Thoracic aorta (tissue), 2 donors: ENCODE measurements at places on chromosomes 6 and 20.

- peak; percentile 73 for DNase-seq
These were observed 60.3 kb upstream of the HFE start for GRCh38 chr6:26026833-26027490.

DNA sequence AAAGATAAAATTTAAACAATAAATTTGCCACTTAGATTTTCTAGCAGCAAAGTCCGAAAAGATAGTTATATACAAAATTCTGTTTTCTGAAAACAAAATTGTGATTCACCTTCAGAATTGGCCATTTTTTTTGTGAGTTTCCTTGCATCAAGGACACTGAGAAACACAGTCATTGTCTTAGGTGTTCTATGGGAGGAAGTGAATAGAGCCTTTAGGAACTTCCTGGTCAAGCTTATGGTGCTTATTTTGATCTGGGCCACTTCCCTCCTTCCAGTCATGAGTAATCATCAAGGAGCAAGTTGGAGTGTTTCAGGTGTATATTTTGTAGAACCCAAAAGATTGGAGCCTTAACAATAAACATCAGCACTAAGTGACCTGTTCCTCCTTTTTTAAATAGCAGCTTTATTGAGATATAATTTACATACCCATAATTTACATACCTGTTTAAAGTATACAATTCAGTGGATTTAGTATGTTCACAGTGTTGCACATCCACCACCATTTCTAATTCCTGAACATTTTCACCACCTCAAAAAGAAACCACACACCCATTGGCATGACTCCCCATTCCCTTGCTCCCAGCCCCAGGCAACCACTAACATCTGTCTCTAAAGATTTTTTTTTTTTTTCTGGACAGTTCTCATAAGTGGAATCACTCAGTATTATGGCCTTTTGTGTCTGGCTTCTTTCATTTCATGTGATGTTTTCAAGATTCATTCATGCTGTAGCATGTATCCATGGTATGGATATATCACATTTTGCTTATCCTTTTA, 17.6 kb downstream of the TMEM74B start:
- DNase-seq = no peak

- DNase-seq = no peak
These were observed 78.3 kb downstream of the MAFB start for GRCh38 chr20:40610730-40611129.

- no peak for DNase-seq
These were observed 9.4 kb downstream of the TLDC2 start for GRCh38 chr20:36885356-36885755.

- DNase-seq = no peak
These were observed 16.3 kb downstream of the ADISSP start for GRCh38 chr20:3751305-3751674.

- no peak for DNase-seq
These were observed 78.4 kb upstream of the FBXL4 start for GRCh38 chr6:99026135-99026534.

GRCh38 chr6:32941214-32941768, 463 bp upstream of the HLA-DMB start:
- DNase-seq = no peak

DNA sequence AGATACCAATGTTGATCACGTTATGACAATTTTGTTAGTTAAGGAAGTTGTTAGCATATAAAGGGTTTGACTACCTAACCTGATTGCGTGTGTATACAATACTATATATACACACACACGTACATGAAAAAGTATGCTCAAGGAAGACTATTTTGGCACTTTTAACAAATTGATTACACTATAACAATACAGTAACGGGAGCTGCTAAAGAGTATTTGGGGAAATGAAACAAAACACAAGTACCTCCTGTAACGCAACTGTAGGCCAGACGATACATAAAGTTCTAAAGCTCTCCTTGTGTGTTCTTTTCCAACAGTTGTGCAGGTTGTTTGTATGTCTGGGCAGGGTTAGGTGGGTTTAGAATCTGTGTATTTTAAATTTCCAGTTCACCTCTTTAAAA, 98.7 kb downstream of the PLEKHG1 start:
- DNase-seq = no peak

DNA sequence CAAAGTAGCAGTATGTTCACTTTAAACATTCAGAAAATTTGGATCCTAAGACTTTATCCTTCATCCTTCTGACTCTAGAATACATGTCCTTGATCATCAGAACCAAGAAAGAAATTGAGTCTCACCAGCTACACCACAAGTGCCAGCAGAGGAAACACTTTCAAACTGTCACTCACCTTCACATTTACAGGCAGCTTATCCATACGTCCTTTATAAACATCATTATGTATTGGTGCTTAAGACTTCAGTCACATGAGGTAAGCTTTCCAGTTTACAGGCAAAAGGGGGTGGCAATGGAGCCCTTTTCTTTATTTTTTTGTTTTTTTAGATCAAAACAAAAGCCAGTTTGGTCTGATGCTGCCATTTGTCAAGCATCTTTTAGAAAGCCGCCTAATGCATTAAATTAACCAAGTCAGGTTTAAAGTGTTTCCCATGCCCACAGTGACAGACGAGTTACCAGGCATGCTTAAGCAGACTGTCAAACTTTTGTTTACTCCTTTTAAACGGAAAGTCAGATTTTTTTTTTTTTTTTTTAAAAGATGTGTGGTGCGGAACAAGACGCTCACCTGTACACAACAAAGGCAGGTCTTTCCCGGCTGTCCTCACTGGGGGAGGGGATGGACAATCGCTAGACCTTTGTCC, 952 bp upstream of the BRPF3 start:
- DNase-seq = no peak
